Activated CD4-positive, alpha-beta T cell treated with anti-CD3 and anti-CD28 coated beads, Interleukin-2, amount 10 ng/mL, durations not matched to agents 24 days and 14 days (primary cell): ENCODE measurements at places on chromosomes 16 and 17. TPM values are rescaled to one million over a fixed set of nuclear protein-coding genes. Genes with fewer than 3 reads are reported as not detected.

DNA sequence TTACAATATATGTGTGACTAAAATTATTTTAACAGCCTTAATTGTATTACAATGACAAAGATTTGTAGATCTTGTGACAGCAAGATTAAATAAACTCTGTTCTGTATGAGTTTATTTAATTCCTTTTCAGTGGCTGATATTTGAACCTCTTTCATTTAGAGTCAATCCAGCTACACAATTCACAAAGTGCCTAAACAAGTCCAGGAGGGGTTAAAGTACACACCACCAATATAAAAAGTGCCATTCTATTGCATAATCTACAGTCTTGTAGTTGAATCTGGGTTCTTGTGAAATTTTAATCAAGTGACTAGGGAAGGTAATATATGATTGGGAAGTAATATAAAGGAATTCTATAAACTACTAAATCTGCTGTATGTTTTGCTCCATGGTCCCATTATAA lies 3.9 kb upstream of the NFAT5 start:
- no peak for DNase-seq

DNA sequence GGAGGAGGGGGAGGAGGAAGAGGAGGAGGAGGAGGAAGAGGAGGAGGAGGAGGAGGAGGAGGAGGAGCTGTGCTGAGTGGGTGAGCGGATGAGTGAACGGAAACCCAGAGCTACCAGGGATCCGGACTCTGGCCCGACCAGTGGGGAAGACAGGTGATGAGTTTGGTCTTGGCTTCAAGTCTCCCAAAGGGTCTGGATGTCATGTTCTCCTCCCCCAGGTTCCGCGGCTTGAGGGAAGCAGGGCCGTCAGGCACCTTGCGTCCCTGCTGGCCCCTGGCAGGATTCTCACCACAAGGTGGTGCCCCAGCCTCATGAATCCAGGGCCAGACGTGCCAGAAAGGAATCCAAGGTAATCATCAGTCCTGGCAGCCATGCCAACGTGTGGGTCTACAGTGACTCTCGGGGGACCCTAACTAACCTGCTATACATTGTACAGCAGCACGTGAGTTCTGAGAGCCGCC lies 13.5 kb upstream of the ABAT start:
- peak; percentile 90 for DNase-seq

The KRTAP4-5 gene
- not detected in 2 replicates for total RNA-seq

DNA sequence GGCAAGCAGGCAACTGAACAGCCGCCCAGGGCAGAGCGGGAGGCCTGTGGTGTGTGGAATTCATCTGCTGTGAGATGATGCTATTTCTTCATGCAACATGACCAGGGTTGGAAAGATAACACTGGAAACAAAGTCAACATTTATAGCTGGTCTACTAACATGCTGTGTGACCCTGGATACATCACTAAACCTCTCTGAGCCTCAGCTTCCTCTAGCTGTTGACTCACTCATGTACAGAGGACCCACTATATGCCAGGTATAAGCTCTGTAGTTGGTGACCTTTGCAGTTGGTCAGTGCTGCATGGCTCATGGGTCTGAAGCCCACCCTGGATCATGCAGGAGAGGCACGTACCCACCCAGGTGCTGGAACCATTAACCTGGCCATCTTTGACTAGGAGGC lies 180.9 kb downstream of the ZNF423 start:
- no peak for DNase-seq

The HAP1 gene
- 0.02 and 0.05 TPM in 2 replicates for total RNA-seq

GRCh38 chr16:48203974-48204824 lies 39.9 kb upstream of the LONP2 start:
- DNase-seq = no peak

DNA sequence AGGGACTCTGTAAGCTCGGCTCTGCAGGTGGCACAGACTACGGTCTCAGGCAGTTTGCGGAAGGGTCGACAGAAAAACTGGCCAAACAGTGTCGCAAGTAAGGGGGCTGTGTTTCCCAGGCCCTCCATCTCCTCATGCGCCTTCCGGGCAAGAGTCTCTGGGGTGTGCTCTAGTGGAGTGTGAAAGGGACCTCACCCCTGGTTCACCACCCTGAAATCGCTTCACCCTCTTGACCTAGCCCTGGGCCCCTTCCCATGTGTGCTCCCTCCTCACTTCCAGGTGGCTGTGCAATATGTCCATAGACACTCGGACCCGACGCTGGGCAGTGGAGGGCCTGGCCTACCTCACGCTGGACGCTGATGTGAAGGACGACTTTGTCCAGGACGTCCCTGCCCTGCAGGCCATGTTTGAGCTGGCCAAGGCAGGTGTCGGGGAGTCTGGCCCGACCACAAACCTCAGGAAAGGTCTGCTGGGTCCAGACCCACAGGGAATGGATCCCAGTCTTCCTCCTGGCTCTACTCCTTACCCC lies 22.3 kb downstream of the UNC45B start:
- DNase-seq = no peak

DNA sequence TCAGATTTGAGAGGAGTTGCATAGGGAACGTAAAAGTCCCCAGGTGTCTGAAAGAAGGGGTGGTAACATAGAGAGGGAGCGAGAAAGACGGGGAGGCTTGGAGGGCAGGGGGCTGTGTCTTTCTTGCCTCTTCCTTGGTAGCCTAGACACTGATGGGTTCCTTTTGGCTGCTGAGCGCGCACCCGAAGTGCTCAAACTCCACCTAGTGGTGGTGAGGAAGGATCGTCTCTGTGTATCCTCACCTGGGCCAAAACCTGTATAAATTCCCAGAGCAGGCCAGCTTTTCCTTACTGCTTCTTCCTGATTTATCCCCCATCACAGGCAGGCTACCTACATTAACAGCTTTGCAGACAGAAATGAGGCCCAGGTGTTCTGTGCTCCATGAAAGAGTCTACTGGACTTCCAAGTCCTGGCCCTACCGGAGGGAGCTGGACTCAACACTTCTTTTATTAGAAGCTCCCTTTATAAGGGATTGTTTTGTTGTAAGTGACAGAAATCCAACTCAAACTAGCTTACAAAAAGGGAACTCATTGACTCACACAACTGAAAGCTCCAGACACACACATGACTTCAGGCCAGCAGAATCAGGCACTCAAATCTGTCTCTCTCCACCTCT lies 5.5 kb upstream of the SLC25A35 start:
- peak; percentile 87 for DNase-seq

The C16orf86 gene
- 0.68 and 1.5 TPM in 2 replicates for total RNA-seq

The ADGRG1 gene
- 3.8 and 4.8 TPM in 2 replicates for total RNA-seq

The CHTF8 gene
- 124 and 138 TPM in 2 replicates for total RNA-seq

GRCh38 chr17:17466511-17466910 lies 10.3 kb upstream of the MED9 start:
- no peak for DNase-seq

DNA sequence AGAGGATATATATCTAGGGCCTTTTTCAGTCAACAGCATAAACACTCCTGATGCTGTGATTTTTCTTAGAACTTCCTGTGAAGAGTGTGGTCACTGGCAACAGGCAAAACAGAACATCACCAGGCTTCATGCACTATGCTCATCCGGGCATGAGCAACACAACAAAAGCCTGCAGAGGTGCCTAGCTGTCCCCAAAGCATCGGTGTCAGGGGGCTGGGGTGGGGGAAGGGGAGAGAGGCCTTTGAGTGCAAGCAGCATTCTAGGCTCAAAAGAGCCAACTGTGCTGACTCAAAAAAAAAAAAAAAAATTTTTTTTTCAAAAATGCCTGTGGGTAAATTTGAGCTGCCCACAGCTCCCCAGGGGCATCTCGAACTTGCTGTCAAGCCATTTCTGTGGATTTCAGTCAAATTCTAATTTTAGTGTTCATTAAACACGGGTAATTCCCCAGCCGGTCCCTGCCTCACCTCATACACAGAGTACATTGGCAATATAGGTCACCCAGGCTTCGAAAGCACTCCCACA lies 194.6 kb upstream of the DYNLRB2 start:
- DNase-seq = no peak

The MEOX1 gene
- 0.21 and 0.50 TPM in 2 replicates for total RNA-seq

DNA sequence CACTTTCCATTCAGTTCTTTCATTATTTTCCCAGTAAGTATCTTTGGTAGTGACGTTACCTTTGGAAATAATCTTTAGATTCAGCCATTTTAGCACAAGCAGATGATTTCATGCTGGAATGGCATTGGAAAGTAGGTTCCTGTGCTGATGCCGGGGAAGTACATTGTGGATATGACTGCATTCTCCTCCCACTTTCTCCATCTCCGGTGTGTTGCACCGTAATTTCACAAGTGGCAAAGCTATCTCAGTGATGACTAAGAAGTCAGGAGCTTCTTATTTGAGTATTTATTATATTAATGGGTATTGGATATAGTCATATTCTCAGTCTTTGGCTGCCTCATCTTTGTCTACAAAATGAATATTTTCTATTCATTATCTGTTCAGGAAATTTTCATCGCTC lies 69.8 kb downstream of the MRTFB start:
- DNase-seq = no peak

DNA sequence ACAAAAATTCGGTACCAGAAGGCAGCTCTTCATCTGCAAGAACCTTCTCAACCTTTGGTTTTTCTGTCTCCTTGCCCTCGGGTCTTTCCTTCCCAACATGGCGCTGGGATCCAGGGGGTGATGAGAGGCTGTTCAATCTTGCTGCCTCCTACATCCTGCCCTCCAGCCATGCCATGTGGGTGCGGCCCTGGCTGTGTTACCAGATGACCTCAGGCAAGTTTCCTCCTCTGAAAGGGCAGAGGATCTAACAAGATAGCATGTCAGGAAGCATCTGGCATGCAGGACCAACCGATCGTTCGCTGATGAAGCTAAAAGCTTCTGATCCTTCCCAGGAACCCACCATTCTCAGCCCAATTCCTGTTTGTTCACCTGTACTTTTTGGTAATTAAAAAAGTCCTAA lies 36.8 kb upstream of the BCAR1 start:
- no peak for DNase-seq

DNA sequence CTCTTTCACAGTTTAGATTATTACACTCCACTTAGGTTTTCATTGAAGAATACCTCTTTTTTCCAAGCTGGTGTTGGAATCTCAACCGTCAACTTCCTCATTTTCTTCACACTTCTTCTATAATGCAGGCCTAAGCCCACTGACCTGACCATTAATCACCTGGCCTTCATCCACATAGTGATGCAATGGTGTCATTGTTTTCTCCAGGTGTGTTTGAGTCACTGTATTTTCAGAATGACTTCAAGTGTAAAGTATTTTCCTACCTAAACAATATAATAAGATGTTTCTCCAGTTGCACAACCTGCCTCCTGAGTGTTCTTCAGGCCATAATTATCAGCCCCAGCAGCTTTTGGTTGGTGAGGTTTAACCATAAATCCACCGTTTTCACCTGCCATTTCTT lies 1675.1 kb downstream of the TP53TG3F start:
- DNase-seq = no peak

GRCh38 chr16:3140603-3141427 lies 6.0 kb downstream of the ZNF213 start:
- no peak for DNase-seq

The ABCA8 gene
- total RNA-seq = not detected in 2 replicates

DNA sequence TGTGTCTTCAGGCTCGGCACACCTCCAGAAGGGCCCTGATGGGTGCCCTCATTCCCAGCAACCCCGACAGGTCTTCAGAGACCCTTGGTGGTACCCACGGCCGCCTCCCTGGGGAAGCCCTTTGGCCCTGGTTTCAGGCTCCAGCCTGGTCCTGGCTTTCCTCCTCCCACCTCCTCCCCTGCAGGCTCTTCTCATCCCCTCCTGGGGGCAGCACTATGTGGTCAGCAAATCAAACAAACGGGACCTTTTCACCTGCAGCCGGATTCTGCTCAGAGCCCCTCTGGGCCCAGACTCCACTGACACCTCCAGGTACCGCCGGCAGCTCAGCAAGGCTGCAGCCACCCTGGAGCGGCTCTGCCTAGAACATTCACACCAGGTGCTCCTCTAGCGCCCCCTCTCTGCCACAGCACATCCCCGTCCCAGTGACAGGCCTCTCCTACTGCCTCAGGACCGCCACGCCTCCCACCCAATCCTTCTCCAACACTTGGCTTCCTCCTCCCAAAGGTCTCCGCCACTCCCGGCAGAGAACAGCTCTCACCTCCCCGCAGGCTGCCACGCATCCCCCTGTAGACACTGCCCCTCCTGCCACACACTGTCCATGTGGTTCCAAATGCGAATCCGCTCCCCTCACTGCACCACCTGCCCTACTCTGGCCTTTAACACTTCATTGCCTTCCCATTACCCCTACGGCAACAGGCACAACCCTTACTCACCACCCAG lies 12.0 kb downstream of the CORO7 start:
- peak; percentile 81 for DNase-seq

DNA sequence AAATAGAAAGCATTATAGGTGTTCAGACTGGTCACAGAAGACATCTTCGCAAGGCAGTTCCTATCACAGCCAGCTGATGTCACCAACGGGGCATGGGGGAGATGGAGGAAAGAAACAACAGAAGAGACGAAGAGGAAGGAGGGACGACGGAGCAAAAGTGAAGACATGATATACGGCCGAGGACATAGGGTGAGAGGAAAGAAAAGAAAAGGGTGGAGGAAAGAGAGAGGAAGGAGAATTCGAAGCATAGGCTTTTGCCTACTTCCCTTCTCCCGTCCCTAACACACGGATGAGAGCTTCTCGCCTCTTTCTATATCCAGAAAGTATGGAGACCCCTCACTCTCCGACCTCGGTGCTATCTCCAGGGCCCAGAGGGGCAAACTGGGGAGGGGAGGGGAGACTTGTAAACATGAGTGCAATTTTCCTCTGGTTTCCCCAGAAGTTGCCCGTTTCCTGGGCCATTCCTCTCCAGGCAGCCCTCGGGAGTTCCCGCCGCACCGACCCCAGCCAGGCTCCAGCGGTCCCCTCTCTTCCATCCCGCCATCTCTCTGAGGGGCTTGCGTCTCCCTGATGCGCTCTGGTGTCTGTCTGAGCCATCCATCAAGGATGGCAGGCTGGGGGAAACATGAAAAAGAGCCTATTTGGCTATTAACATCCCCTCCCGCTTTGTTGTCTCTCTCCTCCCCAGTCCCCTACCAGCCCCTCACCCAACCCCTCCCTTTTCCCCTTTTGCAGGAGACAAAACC lies 26.0 kb downstream of the COPZ2 start:
- peak; percentile 88 for DNase-seq

The TBC1D3E gene
- not detected in 2 replicates for total RNA-seq

- DNase-seq = no peak
These were observed 5.6 kb downstream of the ACE start for GRCh38 chr17:63482509-63482908.

DNA sequence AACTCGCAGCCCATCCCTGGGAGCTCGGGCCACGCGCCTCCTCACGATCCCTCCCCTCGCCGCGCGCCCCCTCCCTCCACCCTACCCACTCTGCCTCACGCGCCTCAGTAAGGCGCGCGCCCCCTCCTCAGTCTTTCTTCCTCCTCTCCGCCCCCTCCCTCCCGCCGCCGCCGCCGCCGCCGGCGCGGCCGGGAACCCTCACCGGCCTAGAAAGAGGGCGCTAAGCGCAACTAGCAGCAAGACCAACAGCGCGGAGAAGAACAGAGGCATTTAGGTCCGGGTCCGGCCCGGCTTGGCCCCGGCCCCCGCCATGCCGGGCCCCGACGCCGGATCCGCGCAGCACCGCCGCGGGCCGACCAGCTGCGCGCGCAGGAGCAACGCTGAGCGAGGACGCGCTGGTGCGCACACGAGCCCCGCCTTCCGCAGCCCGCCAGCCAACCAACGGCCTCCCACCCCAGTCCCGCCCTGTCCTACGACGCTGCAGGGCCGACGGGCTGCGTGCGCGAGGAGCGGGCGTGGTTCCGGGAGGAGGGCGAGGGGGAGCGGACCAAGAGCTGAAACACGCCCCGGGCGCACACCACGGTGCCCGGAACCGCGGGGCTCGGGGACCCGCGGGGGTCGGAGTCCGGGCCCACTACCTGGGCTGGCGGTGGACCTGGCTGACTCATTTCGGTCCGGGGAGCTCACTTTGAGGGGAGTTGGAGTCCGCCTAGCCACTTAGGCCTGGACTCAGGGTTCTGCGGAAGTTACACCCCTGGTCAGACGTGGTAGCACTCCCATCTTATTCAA lies at the start of gene BLTP2:
Gene BLTP2 (minus strand): TSS at position 372 of the 789 bp plus-strand sequence. CDS start 102 bp downstream, at position 270.
- DNase-seq = peak; percentile 99

The SOX15 gene
- total RNA-seq = 0.43 TPM in 1 of 2 replicates, not detected in the other

The ALOX12B gene
- 0.77 and 0.88 TPM in 2 replicates for total RNA-seq

The FBXW10 gene
- 0.09 TPM in 2 replicates for total RNA-seq
